Skin of body (tissue), 3 donors: ENCODE measurements at places on chromosomes 2 and 18. TPM values are rescaled to one million over a fixed set of nuclear protein-coding genes. Genes with fewer than 3 reads are reported as not detected.
A peak's percentile ranks its signal among the peaks of the same experiment; 100 is the strongest.

GRCh38 chr18:62394006-62394763 is 69.1 kb downstream of the TNFRSF11A start:
- DNase-seq = no peak

GRCh38 chr2:100956081-100956480 is 46.0 kb upstream of the RPL31 start:
- DNase-seq = no peak

DNA sequence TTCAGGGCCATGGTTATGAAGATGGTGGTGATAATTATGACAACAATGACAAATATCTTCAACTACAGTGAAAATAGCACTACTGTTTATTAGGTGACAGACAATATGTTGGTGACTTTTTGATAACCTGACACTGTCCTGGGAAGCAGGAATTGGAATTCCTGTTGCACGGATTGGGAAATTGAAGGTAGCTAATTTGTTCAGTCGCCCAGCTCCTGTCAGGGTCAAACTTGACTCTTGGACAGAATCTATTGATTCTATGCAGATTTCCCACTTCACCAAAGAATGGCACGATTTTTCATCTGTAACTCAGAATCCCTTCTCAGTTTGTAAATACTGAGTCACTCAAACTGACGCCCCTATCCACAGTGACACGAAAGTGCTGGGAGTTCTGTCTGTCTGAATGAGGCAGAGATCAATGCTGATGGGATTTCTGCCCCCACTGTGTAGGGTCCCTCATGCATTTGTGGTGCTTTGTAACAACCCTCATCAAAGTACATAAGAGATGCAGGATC is 779.5 kb upstream of the ID2 start:
- no peak for DNase-seq

Gene SP100
- 39.4 TPM for total RNA-seq

GRCh38 chr2:222568865-222569264 is 87.0 kb downstream of the FARSB start:
- DNase-seq = no peak

- DNase-seq = no peak
These were observed 38.7 kb downstream of the MSTN start for GRCh38 chr2:190023860-190024259.

DNA sequence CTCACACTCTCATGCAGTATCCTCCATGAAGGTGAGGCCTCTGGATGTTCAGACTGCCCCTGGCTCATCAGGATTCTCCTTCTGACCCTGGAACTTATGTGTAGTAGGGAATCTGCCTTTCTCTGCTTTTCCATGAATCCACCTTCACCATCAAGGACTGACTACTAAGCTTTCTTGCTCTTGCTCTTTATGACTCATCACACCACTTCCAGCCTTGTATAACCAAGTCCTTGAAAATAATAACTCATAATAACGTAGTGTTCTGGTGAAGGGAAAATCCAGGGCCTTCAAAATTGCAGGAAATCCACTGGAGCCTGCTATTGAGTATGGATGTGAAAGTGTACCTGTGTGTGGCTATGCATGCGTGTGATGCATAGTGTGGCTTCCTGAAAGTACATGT is 11.3 kb upstream of the KCNS3 start:
- DNase-seq = no peak

Gene LHCGR
- total RNA-seq = 1.5 TPM

Gene CAB39
- 63.2 TPM for total RNA-seq

DNA sequence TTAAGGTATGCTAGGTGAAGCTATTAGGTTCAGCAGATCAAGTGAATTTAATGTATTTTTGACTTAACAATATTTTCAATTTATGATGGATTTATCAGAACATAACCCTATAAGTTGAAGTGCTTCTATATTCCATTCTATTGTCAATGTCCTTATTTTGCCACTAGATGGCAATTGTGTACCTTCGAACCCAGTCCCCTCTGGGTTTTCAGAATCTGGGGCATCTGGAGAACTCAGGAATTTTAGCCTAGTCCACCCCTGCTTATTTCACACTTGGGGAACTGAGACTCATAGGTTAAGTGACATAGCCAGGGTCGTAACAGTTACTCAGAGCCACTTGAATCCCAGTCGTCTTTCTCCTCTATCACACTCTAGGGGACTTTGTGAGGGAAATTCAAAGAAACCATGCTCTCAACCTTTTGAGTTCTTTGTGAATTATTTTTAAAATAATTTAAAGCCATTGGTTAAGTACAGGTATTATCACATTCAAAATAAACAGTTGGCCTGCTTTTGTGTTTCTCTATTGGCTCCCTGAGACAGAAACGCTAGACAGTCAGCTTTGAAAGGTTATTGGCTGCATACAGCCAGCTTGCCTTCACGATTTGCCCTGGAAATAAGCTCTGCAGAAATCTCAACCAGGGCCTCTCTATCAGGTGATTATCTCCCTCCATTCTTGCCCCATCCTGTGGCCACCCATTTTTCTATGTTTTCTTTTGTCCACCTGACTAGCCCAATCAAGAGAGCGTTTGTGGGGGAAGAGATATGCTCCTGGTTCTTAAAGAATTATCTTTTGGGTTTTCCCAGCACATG is 145.0 kb downstream of the TTC27 start:
- peak; percentile 73 for DNase-seq

DNA sequence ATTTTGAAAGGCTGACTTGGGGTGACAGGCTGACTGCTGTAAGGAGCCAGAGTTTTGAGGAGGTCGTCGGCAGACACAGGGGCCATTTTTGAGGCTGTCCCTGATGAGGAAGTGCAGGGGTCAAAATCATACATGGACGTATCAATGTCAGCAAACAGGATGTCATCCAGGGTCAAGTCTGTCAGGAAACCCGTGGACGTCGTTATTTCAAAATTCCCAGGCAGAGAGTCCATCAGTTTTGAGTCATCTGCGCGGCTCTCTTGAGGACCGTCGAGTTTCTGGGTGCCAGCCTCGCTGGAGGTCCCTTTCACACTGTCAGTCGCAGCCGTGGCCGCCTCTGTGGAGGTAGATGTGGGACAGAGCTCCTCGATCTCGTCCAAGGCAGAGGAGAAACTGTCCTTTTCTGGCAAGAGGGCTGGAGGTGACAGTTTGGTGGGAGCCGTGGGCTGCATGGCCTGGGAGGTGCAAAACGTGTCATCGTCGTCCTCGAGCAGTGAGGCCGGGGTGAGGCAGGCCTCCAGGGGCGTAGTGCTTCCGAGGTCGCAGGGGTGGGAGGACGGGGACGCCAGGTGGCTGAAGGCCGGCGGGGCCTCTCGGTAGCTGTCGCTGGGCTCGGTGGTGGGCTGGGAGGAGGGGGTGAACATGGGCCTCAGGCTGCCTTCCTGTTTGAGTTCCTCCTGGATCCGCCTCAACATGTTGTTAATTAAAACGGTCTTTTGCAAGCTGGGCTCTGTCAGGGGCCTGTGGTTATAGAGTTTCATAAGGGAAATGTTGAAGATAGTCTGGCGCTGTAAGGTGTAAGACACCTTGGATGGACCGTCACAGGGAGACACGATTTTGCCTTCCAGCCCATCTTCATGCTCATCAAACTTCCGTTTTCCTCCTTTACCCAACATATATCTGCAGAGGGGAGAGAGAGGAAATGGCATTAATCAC is 17.5 kb downstream of the SERTAD2 start:
- DNase-seq = peak; percentile 8

Gene TMEM17
- total RNA-seq = 3.3 TPM

GRCh38 chr2:164335947-164336346 is 285.3 kb downstream of the GRB14 start:
- DNase-seq = no peak

DNA sequence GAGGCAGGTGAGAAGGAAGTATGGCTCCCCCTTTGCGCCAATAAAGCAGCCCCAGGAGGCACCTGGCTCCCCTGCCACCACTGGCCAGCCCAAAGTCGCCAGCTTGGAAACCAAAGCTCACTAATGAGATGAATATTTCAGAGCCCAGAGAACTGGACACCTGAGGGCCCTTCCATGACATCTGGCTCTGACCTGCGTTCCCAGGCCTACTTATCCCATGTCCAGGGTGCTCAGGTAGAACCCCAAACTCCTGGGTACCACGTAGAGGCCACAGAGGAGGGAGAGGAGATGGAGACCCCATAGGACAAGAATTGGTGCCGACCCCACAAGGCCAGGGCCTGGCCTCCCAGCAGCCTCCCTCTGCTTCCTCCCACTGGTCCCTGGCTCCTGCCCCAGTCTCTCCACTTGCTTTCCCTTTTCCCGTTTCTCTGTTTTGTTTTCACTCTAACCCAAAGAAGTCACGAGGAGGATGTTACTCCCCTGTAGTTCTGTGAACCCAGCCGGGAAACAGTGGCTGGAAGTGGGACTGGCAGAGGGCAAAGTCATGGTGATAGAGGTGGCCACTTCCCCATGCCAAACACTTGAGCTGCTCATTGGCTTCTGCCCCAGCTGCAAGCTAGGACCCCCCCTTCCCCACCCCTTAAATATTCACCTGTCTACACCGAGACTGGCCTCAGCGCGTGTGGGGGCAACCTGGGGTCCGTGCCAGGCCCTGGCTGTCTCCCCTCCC is 820 bp downstream of the TMBIM1 start:
- DNase-seq = no peak

Gene TUBA4A
- total RNA-seq = 35.7 TPM

- DNase-seq = no peak
These were observed 168.7 kb upstream of the SKOR2 start for GRCh38 chr18:47420130-47420529.

- DNase-seq = no peak
These were observed 256.5 kb downstream of the CD226 start for GRCh38 chr18:69691008-69691760.

DNA sequence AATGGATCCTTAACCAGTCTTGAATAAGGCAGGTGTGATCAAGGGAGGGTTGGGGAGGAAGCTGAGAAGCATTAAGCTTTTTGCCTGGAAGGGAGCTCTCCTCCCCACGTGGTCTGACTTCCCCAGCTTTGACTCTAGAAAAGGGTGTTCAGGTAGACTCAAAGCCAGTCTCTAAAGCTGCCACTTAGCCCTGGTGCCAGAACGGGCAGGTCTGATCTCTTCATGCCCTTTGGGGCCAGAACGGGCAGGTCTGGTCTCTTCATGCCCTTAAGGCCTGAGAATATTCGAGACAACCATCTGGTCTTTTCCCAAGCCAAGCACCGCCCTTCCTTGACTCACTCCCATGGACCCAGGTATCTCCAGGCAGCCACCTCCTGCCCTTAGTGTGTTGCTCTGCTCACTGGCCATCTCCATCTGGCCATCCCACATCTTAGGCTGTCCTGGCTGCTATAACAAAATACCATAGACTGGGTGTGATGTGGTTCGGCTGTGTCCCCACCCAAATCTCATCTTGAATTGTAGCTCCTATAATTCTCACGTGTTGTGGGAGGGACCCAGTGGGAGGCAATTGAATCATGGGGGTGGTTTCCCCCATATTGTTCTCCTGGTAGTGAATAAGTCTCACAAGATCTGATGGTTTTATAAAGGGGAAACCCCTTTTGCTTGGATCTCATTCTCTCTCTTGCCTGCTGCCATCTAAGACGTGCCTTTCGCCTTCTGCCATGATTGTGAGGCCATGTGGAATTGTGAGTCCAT is 59.4 kb downstream of the SNORC start:
- no peak for DNase-seq

Gene USP37
- 19.9 TPM for total RNA-seq

DNA sequence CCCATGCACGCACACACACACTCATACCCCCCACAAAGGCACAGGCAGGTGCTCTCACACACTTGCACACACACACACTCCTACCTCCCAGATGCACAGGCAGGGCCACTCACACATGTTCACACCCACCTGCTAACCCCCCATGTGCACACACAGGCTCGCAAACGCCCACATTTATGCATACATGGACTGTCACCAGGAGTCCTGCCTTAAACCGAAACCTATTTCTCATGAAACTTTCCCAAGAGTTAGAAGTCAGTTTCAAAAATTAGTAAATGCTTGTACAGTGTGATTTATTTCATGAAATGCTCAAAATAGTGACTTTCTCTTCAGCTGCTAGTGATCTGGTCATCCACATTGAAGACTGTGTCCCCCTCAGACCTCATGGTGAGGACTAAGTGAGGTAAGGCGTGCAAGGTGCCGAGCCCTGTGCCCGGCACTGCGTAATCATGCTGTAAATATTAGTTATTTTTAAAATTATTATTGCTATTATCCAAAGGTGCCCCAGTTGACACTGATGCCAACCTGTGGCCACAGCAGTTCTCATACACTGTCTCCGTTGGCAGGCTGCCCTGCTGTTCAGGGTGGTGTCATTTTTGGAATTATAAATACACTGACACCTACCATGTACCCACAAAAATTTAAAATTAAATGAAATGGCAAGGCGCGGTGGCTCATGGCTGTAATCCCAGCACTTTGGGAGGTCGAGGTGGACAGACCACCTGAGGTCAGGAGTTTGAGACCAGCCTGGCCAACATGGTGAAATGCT is 12.4 kb downstream of the CNNM4 start:
- DNase-seq = no peak

DNA sequence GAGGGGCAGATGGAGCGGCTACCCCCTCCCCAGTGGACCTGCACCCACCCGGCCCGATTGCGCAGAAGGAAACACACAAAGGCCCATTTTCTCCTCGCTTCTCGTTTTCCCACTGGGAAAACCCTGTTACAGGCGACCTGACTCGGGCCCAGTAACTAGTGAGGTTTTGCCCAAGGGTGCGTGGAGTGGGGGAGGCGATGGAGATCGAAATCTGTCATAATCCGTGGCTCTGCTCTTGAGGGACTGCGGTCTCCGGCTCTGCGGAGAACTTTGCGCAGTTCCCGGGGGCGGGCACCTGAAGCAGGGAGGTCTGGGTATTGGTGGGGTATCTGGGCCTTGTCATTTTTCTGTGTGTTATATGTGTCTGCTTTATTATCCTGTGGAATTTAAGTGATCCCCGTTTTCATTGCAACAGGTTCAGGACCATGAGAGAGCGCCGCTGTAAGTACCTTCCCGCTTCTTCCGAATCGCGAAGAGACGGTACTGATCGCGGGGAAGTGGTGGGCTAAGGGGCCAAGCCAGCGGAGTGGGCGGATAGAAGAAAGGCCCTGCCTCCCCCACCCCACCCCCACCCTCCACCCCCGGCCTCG is 4.0 kb upstream of the HOXD4 start:
- no peak for DNase-seq

Gene FAP
- total RNA-seq = 64.6 TPM

- no peak for DNase-seq
These were observed 1.8 kb downstream of the RBFA start for GRCh38 chr18:80035997-80036396.

DNA sequence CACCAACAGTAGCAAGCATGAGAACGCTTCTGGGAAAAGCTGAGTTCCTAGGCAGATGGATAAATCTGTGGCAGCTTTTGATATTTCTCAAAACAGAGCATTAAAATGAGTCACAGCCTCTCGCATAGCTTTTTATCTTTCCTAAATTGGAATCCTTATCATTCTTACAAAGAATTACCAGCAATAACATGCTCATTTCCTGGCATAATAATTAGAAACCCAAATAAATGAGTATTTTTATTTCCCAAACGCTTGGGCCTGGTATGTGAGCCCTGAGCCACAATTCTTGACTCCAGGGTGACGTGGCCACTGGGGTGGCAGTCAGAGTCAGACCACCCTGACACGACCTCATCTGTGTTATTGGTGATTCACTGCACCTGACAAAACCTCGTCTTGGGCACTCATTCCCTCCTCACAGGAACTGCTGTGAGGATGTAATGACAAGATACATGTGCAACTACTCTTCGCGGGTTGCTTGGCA is 210.7 kb downstream of the ARL4C start:
- no peak for DNase-seq
